ENCODE measurements at places on chromosomes 3 and 15.

DNA sequence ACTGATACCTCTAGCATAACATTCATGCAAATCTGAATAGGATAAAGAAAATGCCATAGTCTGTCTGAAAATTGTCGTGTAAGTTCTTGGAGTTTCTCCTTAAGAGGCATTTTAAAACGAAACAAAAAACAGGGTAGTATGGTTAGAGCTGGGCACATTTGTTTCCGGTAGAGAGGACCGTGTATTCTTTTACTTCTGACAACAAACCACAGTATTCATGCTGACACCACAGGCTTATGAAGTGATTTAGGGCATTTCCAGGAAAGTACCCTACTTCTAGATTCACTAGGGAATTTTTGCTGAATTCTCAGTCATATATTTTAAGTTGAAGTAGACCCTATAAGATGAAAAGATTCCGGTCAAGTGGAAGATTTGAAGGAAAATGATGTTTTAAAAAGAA lies 541.3 kb downstream of the UNC13C start:
- DNase-seq: no peak

GRCh38 chr3:172125053-172125452 lies 85.7 kb downstream of the FNDC3B start:
- DNase-seq: no peak

GRCh38 chr3:105865867-105866350 lies 2.9 kb downstream of the CBLB start:
- no peak for DNase-seq

DNA sequence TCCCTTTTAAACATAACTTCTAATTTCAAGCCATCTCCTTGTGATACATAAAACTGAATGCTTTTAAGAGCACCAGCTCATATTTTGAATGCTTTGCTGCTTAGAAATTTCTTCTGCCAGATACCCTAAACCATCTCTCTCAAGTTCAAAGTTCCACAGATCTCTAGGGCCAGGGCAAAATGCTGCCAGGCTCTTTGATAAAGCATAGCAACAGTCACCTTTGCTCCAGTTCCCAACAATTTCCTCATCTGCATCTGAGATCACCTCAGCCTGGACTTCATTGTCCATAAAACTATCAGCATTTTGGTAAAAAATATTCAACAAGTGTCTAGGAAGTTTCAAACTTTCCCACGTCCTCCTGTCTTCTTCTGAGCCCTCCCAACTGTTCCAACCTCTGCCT lies 17.5 kb downstream of the OSTN start:
- no peak for DNase-seq

GRCh38 chr3:114646526-114646925 lies 352.7 kb downstream of the TIGIT start:
- DNase-seq: no peak

DNA sequence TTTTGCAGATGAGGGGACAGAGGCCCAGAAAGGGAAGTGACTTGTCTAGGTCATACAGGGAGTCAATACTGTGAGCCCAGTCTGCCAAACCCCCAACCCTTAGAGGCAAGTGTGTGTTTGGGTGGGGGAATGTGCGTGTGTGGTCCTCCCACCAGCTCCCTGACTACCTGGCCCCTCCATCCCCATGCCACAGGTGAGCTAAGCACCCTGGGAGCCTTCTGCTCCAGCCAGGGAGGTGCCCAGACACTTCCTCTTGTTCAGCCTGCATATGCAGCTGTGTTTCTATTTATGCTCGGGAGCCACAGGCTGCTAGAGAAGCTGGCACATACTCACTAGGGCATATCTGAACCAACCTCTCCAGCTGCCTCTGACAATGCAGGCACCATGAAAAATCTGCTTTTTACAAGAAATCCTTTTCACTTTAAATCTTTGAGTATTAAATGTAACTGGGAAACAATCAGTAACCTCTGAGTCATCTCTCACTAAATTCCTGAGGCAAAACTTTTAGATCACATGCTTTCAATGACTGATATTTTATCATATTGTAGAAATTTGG lies 20.7 kb downstream of the TBC1D2B start:
- DNase-seq: no peak

DNA sequence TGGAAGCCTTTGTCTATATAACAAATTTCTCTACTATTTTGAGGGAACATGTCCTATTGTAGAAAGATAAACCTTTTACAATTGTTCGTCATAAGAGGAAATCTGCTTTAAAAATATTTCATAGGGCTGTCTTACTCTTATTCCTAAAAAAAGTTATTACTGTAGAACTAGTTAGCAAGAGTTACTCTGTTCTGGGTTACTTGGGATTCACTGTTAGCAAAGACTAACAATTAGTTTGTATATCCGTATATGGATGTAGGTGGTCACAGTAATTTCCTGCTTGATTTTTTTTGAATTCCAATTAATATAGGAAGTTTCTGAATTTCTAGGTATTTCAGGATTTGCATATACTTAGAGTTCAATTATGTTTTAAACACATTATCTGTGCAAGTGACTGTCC lies 413.5 kb downstream of the RBMS3 start:
- DNase-seq: no peak

DNA sequence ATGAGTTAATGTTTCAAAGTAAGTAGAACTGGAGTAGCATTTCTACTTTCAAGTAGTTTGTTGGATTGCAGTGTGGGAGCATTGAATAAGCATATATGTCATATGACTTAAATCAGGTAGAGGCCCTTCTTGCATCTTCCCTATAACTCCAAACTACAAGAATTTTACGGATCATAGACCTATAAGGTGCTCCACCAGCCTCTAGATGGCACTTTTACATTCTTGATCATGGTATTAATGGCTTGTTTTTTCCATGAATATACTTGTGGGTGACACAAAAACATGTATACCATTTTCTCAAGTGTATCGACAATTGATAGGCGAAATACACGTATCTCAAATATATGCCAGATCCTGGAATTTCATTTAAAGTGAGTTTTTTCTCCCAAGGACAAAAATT lies 311.1 kb downstream of the ZPLD1 start:
- no peak for DNase-seq

- no peak for DNase-seq
These were observed 79.7 kb upstream of the RASGRF1 start for GRCh38 chr15:79170256-79170664.

DNA sequence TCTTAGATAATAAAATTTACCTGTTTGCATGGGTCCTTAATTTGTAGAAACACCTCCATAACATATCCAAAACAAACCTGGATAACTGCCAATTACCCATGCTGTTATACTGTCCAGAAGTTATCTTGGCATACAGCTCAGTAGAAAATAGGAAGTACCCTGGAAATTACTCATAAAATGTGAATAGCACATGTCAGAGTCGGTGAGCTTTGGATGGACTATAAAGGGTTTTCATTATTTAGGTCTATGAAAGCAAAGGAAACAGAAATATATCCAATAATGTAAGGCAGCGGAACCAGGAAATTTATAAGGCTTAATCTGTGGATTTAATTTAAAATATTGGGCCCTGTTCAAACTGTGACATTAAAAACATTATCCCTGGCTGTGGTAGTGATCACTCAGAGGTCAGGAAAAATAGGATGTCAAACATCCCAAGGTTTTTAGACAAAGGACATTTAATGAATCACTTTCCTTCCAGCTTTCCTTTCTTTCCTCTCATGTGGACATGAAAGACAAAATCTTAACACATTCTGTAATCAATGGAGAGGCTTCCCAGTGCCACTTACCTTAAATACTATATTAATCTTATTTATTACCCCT lies 459.0 kb upstream of the DPH6 start:
- DNase-seq: no peak

DNA sequence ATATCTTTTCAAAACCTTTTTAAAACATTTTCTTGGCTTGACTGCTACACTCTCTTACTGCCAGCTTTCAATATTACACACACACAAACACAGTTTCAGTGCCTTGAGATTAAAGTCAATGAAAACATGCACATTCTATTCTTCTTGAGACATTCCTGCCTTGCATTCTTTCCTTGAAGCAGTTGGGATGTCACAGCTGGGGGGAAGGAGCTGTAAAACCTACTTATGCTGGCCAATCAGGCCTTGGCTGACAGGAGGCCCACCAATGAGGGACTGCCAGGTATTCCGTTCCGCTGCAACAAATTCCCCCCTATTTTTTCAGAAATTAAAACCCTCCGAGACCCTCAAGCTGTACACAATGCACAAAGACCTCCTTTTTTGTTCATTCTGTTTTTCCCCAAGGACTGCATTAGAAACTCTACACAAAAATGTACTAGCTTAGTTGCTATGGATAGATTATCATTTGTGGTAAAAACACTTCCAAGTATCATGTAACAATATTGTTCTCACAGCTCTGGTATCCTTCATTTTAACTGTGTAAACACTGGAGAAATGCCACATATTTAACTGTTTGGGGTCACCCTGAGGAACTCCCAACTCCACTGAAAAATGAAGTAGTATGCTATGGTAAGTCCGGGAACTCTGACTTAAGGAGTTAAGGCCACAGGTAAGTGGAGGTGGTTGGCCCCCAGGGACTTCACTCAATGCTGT lies 18.5 kb downstream of the FSTL1 start:
- no peak for DNase-seq

DNA sequence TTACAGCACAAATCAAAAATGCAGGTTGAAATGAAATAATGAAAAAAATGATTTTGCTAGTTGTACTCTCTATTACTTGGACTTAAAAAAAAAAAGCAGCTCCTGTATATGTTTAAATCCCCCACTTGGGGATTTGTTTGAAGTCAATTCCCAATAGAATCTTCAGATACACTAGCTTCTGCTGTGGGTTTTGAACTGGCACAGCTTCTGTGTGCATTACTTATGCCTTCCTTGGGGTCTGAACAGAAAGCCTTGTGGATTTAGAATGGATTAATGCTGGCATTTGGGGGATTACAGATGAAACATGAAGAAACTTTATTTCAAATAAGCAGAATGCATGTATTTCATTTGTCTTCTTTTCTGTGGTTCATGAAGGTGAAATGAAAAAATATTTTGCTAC lies 513.2 kb upstream of the TBL1XR1 start:
- DNase-seq: no peak

- DNase-seq: no peak
These were observed 82.3 kb upstream of the OXTR start for GRCh38 chr3:8851703-8852102.

DNA sequence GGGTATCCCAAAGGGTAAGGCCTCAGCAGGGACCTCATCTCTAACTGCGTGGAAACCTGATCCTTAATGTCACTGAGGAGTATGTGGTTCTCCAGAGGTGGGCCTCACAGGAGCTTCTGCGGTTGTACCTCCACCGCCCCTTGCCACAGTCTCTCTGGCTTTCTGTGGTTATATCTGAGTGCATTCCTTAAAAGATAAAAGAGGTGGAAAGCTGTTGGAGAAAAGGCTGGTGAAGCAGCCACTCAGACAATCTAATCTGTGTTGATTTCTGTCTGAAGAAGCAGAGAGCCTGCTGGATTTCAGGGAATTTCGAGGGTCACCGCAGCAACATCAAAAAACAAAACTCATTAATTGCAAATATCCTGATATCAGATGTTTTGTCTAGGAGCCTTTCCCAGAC lies 51.4 kb downstream of the SEMA6D start:
- no peak for DNase-seq

DNA sequence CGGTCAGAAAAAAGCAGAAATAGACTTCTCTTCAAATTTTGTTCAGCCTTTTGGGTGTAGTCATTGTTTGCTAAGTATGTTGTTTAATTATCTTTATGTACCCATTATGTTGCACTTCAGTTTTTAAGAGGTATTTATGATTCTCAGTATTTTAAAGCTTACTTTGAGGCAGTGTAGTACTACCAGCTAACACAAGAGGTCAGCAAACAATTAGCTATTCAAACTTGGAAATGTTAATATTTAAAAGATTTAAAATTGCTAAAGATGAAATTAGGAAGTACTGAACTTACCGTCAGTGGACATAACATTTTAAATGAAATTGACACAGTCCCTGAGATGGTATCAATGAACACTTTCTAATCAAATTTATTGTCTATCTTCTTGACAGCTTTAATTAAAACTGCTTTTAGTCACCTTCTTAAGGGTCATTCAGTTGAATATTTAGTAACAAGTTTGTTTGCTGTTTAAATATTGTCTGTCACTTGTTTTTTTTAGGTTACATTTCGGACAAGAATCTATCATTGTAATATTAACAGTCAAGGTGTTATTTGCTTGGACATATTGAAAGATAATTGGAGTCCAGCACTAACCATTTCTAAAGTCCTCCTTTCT lies 28.1 kb downstream of the NKIRAS1 start:
- no peak for DNase-seq

- peak; percentile 18 for DNase-seq
These were observed 524 bp upstream of the TOPBP1 start for GRCh38 chr3:133662278-133662651.

GRCh38 chr3:42830437-42831320 lies 21.4 kb downstream of the ACKR2 start:
- DNase-seq: no peak

- no peak for DNase-seq
These were observed 21.5 kb downstream of the CIAO2A start for GRCh38 chr15:64071931-64072765.

- DNase-seq: no peak
These were observed 41.7 kb upstream of the SPSB4 start for GRCh38 chr3:141009496-141009895.

GRCh38 chr3:42755681-42756578 lies 17.1 kb downstream of the CCDC13 start:
- DNase-seq: no peak

GRCh38 chr3:72306800-72307341 lies 521.9 kb upstream of the PROK2 start:
- DNase-seq: no peak

GRCh38 chr15:87631093-87631492 lies 625.4 kb downstream of the NTRK3 start:
- DNase-seq: no peak

All from activated naive CD8-positive, alpha-beta T cell treated with anti-CD3 and anti-CD28 coated beads for 36 hours (primary cell).